Fibroblast of pulmonary artery (primary cell): ENCODE measurements at places on chromosomes 5 and 9.

- DNase-seq, result peak; percentile 77
These were observed 32.5 kb downstream of the ANXA1 start for GRCh38 chr9:73183917-73184861.

DNA sequence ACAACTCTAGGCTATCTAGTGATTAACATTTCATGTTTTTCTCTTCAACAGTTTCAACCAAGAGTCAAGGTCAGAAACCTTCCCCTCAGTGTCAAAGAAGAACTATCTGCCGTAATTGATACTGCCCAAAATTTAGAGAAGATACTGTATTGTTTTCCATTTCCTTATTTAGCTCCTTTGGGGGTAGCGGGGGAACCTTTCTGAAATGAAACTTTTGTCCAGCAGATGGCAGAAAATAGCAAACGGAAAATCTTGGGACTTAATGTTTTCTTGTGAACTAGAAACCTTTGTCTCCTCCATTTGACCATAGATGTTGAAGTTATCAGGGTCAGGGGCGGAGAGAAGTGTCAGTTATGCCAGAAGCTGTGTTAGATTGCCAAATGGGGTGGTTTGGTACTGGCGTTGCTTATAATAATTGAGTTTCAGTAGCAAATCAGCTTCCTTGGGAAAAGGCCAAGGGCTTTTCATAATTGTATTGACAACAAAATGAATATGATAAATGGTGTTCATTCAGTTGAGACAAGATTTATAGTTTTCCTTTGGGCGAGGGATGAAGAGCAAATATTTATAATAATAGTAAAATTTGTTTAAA lies 101.7 kb upstream of the TLX3 start:
- DNase-seq, result peak; percentile 71

DNA sequence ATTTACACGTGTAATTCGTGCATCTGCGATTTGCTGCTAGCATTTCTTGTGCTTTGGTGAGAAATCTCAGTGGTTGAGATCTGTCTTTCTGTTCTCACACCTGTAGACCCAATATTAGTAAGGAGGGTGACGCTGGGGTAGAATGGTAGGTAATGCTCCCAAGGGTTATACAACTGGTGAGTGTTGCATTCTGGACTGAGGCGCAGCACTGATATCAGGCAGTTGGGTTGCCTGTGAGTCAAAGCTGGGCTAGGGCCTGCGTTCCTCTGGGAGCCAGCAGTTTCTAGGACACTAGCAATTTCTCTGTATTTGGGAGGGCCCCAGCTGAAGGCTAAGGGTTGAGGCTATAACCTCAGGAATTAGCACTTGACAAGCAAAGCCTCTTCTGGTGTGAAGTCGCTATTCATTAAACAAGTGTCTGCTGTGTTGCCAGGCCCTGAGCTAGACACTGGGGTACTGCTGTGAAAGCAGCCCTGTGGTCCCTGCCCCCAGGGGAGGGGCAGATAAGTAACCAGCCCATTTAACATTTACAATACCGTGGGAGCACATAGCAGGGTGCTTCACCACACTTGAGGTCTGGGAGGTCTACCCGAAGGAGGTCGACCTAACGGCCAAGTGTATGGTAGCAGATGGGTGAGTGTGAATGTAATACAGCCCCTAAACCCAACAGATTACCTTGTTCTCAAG lies 28.7 kb downstream of the LARP1 start:
- DNase-seq, result peak; percentile 30

GRCh38 chr9:110143485-110143884 lies 64.5 kb downstream of the C9orf152 start:
- no peak for DNase-seq

GRCh38 chr5:150082889-150083288 lies 3.5 kb downstream of the CSF1R start:
- no peak for DNase-seq

GRCh38 chr5:97245386-97245785 lies 62.3 kb upstream of the RIOK2 start:
- DNase-seq, result no peak

DNA sequence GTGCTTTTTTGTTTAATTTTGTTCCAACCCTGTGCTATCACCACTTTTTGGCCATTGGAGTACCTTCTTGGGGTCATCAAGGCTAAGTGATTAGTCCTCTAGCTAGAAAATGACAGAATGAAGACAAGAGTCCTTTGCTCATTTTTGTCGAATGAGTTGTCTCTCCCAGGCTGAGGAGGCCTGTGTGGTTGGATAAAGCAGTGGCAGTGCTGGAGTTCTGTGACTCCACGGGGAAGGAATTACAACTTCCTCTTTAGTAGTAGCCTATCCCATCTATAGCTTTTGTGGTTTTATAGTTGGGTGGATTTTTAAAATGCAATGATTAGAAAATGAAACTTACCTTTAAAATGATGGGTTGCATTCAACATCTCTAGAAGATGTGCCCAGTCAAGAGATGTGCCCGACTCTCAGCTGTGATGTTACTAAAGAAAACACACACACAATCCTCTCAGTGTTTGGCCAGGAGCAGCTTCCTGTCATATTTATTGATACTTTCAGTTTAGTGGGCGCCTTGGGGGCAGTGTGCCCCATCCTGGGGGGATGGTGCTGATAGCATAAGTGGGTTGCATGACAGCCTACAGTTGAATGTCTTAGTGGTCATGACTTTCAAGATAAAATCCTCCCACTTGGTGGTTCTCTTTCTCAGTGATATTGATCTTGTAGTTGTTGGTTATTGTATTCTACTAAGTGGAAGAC lies 11.9 kb downstream of the OTULINL start:
- no peak for DNase-seq

- no peak for DNase-seq
These were observed 7.9 kb upstream of the MED10 start for GRCh38 chr5:6386271-6386670.

DNA sequence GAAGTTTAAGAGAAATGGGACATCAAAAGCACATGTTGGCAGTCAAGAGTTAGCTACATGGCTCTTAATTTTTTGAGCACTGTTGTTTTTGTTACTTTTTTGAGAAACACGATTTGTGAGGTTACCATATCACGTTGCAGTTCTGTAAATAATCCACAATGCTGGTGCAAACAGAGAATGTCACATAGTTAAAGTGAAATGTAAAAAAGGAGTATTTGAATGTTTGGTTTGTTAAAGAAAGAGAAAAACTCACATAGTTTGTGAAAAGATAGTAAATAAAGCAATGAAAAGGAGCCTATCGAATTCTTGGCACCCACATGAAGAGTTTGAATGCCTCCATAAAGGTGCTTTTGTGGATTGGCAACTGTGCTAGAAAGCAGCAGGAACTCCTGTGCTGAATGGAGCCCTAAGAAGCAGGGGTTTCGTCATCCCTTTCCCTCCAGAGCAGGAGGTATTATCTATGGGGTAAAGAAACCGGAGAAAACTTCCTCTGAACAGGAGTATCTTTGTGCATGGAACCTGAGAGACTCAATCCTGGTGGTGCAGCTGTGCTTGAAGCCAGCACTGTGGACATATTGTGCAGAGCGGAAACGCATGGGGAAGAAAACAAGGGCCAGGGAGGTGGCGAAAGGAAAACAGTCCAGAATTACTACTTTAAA lies 148.5 kb upstream of the OTULINL start:
- DNase-seq, result no peak

DNA sequence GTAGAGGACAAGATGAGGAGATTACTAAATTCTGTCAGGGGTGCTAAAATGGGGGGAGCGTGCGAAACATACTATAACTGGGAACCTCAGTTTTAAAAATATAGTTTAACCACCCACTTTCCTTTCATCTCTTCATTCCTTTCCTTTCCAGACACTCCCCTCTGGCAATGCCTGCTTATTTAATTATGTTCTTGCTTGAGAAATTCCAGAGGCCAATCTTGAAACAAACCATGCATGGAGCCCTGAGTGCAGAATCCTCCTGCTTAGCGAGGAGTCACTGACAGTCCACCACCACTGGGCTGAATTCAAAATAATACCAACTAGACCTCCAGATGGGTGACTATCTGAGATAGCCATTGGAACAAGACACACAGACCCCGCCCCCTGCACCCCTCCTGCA lies 29.7 kb upstream of the C9orf72 start:
- no peak for DNase-seq
